Hepatocyte (in vitro differentiated cells): ENCODE measurements at places on chromosomes 2 and 18. TPM values are rescaled to one million over a fixed set of nuclear protein-coding genes. Genes with fewer than 3 reads are reported as not detected.
A peak's percentile ranks its signal among the peaks of the same experiment; 100 is the strongest.

GRCh38 chr18:9389706-9390105 is 55.1 kb downstream of the TWSG1 start:
- H3K27ac ChIP-seq = no peak overlapping the region
- no peaks in the 10 kb centered on the region for H3K36me3 ChIP-seq
- DNase-seq = no peak
- no peaks in the 10 kb centered on the region for H3K4me1 ChIP-seq

- no peaks in the 10 kb centered on the region for H3K36me3 ChIP-seq
- H3K27ac ChIP-seq = no peak overlapping the region
- DNase-seq = peak; percentile 18
- no peaks in the 10 kb centered on the region for H3K4me1 ChIP-seq
- no peak overlapping the region for H3K4me3 ChIP-seq
- no peaks in the 10 kb centered on the region for H3K27me3 ChIP-seq
These were observed 29.8 kb downstream of the EPC2 start for GRCh38 chr2:148674063-148675020.

- no peak overlapping the region for H3K4me3 ChIP-seq
- no peaks in the 10 kb centered on the region for H3K4me1 ChIP-seq
- no peak for DNase-seq
- no peaks in the 10 kb centered on the region for H3K36me3 ChIP-seq
These were observed 20.9 kb downstream of the LYG1 start for GRCh38 chr2:99279969-99280695.

The CNGA3 gene
- 0.04 and 0.13 TPM in 2 replicates for total RNA-seq
